CD4-positive, alpha-beta T cell (primary cell): ENCODE measurements at places on chromosomes 1 and 21.

GRCh38 chr1:40638097-40639036 is 27.1 kb downstream of the RIMS3 start:
- no peak for DNase-seq

- no peak for DNase-seq
Measured at GRCh38 chr1:115251340-115251748, 86.7 kb downstream of the NGF start.

DNA sequence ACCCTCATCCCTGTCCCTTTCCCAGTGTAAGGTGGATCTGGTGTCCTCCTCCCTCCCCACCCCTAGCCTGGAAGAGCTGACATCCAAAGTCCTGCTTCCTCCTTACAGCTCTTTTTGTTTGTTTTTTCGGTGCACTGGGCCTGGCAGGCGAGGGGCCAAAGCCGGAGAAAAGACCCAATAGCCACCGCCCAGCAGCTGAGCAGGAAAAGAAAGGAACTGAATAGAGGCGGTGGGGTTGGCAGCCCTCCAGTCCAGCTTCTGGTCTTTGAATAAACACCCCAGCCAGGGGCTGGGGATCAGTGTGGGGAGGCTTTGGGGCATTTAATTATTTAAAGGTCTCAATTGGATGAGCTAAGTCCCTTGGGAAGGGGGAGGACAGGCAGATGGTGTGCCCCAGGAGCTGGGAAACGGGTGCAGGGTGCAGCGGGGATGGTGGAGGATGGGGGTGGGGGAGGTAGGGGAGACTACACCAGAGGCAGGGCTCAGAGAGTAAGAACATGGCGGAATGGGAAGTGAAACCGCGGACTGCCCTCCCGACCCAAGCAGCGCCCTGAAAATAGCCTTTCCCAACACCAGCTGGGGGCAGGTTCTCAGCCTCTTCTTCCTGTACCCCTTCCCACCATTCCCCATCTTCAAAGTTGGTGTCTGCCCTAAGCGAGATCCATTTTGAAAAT is 20.2 kb downstream of the BTG2 start:
- no peak for DNase-seq

DNA sequence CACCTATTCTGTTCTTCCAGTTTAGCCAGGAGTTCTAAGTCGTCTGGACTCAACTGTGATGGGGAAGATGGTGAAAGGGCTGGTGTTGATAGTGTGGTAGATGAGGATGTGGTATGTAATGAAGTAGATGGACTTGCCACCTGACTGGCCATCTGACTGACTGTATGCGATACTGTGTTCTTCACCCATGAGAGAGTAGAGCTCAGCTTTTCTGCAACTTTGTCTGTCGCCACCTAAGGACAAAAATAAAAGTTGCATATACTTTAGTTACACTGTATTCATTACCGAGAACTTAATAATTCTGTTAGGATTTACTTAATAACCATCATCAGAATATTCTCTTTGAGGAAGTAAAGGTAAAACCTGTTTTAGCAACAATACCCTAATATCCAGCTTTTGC is 48.5 kb downstream of the EVI5 start:
- no peak for DNase-seq
